ENCODE measurements at places on chromosomes 2 and 18. TPM values are rescaled to one million over a fixed set of nuclear protein-coding genes. Genes with fewer than 3 reads are reported as not detected.

DNA sequence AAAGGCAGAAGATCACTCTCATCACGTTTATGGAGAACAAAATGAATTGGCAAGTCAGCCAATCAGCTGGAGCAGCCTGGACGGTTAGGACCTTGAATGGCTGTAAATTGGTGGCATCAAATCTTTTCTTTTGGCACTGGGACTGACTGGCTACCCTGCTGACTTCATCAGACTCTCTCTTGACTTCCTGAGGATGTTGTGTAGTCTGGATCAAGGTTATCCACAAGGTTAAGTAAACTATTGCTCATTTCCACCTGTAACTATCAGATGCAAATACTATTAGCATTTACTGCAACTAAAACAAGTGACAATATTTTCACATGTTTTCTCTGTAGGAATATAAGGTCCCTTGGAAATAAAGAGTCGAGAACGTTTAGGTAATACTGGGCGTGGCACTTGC lies 134.3 kb upstream of the RASGRP3 start:
- no peak for DNase-seq

DNA sequence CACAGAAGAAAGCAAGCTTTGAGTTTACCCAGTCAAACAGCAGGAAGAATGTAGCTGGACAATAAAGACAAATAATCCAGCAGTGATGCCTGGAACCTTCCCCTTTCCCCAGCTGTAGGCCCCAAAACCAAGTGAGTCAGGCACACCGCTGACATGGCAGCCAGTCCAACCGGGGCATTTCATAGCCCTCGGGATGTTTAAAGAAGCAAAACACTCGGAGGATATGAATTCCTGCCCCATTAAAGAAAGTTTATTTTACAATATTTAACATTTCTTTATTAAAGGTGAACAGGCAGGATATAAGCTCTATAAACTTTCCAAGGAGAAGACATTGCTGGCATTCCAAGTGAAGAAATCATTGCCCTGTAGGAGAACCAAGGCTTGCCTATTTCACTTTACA lies 507.6 kb upstream of the TNP1 start:
- DNase-seq: no peak

DNA sequence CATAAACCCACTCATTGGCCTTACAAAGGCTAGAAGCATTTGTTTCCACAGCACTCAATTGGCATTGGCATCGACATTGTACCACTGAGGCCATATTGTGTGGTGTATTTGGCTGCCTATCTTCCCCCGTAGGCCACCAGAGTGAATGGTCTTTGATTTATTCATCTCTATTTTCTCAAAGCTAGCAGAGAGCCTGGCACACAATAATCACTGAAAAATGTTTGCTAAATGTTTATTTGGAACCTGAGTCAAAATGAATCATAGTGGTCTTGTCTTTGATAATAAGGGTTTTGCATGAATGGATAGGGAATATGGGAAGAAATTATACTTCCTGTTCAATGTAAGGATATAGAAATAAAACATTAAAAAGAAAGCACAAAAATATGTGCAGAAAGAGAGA lies 107.3 kb upstream of the SLC8A1 start:
- no peak for DNase-seq

- DNase-seq: no peak
Measured at GRCh38 chr2:238387332-238387731, 39.4 kb upstream of the ASB1 start.

- DNase-seq: no peak
Measured at GRCh38 chr2:148531669-148532428, 112.7 kb upstream of the EPC2 start.

Gene CRIM1
- 191 TPM for total RNA-seq

Gene BOLL
- total RNA-seq: not detected

Gene EPAS1
- total RNA-seq: 451 TPM

Gene DPYSL5
- total RNA-seq: not detected
